ENCODE measurements at places on chromosomes 4 and X.

GRCh38 chrX:118973389-118974087 is 880 bp upstream of the LONRF3 start:
- no peak for DNase-seq

DNA sequence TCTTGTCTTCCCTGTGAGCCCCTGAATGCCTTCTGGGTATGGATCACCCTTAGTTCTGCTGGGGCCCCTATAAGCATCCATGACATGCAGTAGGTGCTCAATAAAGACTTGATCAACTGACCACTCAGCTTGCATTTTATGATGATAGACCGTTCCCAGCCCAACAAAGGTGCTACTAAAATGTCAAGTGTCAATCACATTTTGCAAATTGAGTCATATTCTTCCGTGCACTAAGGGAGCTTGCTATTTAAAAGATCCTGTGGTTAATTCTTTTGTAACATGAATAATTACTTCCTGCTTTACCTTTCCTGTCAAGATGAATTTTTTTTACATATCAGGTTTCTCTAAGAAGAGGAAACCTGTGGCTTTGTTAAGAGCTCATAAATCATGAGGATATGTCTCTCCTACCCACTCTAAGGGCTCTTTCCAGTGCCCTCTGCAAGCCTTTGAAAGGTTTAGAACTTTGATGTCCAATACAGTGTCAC is 47.6 kb downstream of the SH3KBP1 start:
- DNase-seq, result no peak

GRCh38 chr4:143616771-143617170 is 83.7 kb downstream of the FREM3 start:
- DNase-seq, result no peak

DNA sequence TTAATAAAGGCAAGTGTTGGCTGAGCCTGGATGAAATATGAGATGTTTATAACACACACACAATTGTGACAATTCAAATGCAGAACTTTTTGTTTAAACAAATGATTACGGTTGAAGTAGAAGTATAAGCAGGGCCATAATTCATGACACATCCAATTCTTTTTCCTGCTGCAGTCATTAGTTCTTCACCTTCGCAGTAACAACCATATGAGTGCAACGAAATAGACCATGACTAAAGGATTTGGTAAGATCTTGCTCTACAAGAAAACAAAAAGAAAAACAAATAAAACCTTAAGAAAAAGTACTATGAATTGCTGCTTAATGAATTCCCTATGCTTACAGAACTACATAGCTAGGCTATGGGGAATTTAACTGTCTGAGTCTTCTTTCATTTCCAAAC is 13.9 kb upstream of the BMPR1B start:
- no peak for DNase-seq

DNA sequence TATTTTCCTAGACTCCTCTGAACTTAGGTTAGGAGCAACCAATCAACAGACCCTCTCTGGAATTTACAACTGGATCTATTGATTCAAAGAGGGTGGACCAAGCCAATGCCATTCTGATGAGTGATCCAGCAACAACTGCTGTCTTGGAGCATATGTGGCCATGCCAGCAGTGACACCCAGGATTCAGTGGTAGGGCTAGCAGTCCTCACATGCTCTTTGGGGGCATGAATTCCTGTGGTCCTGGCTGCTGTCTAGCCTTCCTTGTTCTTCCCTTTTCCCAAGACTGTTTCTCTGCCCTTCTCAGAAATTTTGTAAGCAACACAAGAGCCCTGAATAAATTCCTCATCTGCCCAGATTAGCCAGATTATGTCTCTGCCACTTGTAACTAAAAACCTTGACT is 61.5 kb upstream of the GATB start:
- no peak for DNase-seq

- DNase-seq, result no peak
Measured at GRCh38 chr4:128355305-128355704, 67.7 kb upstream of the PGRMC2 start.

DNA sequence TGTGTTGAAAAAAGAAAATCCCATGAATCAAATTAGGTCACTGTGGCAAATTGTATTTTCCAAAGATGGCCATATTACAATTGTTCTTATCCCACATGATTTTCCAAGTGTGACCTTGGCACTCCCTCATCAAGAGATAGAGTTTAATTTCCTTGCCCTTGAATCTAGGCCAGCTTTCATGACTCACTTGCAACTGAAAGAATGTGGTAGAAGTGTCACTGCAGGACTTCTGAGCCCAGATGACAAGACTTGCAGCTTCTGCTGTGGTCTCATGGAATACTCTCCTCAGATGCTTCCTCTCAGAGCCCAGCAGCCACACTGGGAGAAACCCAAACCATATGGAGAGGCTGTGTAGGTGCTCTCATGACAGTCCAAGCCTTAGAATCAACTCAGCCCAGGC is 139.0 kb downstream of the ADAMTS3 start:
- no peak for DNase-seq

GRCh38 chr4:28225050-28225449 is 1364.4 kb downstream of the STIM2 start:
- DNase-seq, result no peak

DNA sequence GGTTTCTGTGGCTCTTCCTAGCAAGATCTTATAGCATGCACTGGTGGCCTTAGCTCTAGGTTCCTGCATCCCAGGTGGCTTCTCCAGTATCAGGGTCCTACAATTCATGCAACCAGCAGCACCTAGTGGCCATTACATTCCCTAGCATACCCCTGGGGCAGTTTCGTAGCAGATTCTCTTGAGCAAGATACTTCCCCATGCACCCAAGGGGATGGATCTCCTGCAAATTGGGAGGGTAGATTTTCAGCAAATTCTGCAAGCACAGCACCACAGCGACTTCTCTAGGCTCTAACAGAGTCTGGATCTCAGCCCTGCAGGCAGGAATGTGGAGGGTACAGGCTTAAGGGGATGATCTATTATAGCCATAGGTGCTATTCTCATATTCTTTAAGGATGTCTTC is 13.1 kb upstream of the SLC9B1 start:
- DNase-seq, result no peak

DNA sequence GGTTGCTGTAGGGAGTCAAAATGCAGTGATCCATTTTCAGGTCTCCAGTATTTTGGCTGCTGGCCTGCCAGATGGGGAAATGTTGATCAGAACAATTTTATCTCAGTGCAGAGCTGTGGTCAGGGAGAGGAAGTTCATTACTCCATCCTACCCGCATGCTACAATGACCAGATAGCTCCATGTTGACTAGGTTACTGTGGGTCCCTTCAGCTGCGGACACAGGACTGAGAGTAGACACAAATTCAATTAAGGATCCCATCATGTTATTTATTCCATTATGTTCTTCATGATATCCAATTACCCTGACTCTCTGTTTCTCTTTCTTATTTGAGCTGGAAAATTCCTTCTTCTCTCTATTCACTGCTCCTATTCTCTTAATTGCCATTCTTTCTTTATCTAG is 16.3 kb downstream of the SYNPO2 start:
- no peak for DNase-seq

DNA sequence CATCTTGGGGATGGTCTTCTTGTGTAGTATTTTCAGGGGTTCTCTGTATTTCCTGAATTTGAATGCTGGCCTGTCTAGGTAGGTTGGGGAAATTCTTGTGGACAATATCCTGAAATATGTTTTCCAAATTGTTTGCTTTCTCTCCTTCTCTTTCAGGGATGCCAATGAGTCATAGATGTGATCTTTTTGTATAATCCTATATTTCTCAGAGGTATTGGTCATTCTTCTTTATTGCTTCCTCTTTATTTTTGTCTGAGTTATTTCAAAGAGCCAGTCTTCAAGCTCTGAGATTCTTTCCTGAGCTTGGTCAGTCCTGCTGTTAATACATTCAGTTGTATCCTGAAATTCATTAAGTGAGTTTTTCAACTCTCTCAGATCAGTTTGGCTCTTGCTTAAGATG is 73.1 kb downstream of the MAMLD1 start:
- DNase-seq, result no peak

- DNase-seq, result no peak
Measured at GRCh38 chr4:137738375-137738990, 206.2 kb upstream of the PCDH18 start.

- DNase-seq, result peak; percentile 8
Measured at GRCh38 chrX:17788439-17788838, 51.1 kb downstream of the SCML1 start.

DNA sequence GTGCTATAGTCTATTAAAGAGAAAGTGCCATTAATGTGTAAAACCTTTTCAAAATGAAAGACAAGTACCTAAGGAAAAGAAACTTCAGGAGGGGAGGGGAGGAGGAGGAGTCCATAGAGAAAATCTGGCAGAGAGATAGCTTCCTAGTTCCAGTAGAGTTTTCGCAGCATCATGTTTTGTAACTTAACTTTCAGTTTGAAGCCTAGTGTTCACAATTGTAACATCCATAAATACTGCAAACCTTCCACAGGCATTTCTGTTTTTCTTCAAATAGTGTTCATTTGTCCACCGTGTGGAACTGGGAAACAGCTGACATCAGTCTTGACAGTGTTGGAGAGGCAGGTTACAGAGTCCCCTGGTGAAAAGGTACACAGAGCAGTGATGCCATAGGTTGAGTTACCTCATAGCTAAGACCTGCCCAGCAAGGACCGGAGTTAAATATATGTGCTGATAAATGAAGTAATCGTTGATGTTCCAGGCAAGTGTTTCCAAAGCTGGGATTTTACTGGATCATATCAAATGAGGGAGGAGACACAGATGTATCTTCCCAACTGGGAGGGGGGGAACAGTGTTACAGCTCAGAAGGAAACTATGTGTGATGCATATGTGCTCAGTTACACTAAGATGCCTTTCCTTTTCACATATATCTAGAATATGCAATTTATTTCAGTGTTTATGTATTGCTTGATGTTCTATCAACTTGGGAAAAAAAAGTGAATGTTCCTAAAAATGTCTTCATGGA is 369.5 kb upstream of the FAM241A start:
- DNase-seq, result no peak

- DNase-seq, result no peak
Measured at GRCh38 chrX:140447150-140447549, 57.7 kb downstream of the SOX3 start.

DNA sequence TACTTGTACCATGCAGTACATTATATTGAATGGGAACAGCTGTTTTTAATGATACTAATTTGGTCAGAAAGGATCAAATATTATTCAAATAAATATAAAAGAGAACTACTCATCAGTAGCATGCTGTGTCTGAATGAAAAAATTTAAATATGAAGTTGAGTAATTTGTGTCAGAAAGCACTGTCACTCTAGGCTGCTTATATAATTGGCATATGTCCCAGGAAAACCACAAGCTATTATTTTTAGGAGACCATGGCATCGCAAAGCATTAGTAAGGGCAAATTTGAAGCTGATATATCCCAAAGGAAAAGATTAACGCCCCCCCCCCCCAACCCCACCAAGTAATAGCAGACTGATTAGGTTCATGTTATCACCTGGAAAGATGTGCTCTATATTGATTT is 388.5 kb upstream of the SPANXN4 start:
- no peak for DNase-seq

Data from effector CD4-positive, alpha-beta T cell (primary cell).